ENCODE measurements at places on chromosomes 12 and 14. TPM values are rescaled to one million over a fixed set of nuclear protein-coding genes. Genes with fewer than 3 reads are reported as not detected.

GRCh38 chr12:111842556-111843396 lies 748 bp downstream of the MAPKAPK5 start:
- DNase-seq, result peak; percentile 50

DNA sequence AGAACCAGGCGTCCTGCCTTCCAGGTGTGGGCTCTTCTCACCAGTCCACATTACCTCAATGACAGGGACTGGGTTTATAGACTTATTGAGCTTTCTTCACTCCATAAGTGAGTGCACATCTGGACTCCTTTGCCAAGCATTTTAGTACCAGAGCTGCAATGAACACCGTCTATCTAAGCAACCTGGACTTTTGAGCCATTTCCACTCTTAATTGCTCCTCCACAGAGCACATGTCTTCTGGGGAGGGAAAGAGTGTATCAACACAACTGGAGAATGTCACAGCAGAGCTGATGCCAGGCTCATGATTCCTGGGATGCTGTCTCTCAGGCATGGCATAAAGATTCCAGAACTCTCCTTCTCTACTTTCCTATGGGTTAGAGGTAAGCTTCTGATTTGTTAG lies 43.0 kb upstream of the BDKRB2 start:
- DNase-seq, result no peak

NINJ2 gene
- 10.9 TPM for total RNA-seq

TOMM20L gene
- total RNA-seq, result not detected

MLXIP gene
- 31.3 TPM for total RNA-seq
